ENCODE measurements at places on chromosomes 2 and 18.

DNA sequence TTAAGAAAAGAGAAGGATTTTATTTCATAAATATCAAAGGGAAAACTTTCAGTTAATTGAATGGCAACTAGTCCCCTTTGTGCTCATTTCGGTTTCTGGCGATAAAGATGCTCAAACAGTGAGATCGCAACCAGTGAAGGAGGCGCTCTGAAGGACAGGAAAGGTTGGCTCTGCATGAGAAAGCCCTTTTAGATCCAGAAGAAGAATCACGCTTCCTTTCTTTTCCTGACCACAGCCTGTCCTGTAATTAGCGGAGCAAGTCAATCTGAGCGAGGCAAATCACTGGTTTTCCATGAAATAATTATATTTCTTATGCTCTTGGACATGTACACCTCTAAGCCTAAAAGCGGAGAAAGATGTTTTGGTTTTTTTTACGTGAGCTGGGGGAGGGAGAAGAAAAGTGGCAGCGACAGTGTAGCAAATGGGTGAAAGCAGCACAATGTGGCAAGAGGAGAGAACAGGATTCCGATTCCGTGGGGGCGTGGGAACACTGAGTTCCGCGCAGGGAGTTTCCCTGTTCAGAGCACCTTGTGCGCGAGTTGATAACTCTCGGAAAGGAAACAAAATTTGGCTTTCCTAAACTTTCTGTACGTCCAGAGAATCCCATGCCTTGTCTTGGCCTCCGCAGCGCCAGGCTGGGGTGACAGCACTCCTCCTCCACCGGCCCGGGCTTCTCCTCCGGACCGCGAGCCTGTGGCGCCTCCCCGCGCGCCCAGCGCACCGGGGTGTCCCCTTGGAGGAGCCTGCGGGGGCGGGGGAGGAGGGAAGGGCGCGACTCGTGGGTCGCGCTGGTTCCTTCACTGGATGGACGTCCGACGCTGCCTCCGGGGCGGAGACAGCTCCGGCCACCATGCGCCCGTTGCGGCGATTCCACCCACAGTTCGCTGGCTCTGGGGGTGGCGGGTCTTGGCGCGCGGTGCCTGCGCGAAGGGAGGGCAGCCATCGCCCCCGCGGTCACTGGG lies 620 bp upstream of the SLC9A2 start:
- DNase-seq, result no peak

GRCh38 chr18:48621240-48621639 lies 82.4 kb downstream of the CTIF start:
- DNase-seq, result no peak

- DNase-seq, result no peak
Observed at GRCh38 chr18:24915547-24915946, 436.4 kb downstream of the ZNF521 start.

- no peak for DNase-seq
Observed at GRCh38 chr18:60235164-60235563, 137.4 kb downstream of the MC4R start.

DNA sequence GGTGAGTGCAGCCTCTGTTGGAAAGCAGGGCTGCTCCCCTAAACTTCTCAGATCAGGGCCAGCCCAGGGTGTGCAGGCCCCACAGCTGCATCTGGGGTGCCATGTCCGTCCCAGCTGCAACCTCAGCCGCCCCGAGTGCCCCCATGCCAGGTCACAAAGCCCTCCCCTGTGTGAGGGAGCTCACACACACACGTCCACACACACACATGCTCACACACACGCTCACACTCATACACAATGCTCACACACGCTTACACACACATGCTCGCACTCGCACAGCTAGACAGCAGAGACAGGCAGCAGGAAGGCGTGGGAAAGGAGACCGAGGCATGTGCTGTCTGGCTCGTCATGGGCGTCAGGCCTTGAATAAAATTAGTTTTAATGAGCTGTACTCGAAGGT lies 55.4 kb downstream of the ADI1 start:
- DNase-seq, result no peak

DNA sequence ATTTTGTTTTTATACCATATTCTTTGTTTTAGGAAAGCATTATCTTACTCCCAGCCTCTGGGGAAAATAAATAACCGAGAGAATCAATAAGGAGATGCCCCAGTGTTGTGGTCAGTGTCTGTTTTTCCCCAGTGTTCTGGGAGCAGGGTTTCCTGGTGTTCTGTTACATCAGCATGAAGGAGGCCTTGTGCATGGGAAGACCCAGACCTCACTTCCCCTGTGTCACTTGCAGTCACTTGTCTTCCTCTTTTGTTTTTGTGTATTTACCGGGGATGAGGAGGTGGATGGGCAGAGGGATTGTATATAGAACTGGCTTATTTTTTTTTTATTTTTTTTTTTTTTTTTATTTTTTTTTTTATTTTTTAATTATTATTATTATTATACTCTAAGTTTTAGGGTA lies 45.0 kb upstream of the MGAT5 start:
- no peak for DNase-seq

DNA sequence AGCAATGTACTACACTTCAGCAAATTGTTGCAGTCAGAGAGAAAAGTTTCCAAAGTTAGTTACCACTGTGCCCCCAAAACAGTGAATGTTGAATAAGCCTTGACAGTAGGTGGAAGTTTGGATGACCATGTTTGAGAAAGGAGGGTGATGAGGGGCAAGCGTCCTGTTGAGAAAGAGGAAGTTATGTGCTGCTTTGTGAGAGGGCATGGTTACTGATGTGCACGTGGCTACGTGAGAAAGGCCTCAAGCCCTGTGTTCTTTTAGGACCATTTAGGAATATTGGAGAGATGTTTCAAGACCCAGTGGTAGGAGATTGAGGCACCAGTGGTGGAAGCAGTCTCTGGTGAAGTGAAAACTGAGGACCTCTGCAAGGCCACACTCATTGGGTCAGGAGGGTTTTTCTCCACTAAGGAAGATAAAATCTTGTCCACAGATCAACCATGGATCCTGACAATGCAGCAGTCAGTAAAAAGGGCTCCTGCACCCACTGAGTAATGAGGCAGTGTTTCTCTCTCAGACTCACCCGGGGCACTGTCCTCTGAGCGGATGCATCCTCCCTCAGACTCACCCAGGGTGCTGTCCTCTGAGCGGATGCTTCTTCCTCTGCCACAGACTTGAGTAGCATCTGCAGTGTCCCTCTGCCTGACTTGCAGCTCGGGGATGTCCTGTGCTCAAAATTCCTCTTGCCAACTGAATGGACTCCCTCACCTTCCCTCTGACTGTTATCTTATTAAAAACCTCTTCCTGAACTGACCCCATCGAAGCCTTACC lies 34.7 kb upstream of the ACTR3 start:
- peak; percentile 19 for DNase-seq

DNA sequence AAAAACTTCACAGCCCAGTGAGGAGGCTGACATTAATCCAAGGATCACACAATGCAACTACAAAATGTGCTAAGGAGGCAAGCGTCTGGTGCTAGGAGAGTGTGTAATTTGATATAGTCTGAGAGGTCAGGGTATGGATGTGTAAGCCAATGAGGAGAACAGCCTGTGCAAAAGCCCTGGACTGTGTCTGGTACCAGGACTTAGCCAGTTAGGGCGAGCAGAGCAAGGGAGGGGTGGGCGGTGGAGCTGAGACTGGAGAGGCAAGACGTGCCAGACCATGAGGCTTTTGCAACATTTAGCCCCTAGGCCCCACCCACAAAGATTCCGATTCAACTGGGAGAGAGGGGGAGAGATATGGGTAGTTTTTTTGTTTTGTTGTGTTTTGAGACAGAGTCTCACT lies 33.5 kb upstream of the SPRED2 start:
- DNase-seq, result no peak

DNA sequence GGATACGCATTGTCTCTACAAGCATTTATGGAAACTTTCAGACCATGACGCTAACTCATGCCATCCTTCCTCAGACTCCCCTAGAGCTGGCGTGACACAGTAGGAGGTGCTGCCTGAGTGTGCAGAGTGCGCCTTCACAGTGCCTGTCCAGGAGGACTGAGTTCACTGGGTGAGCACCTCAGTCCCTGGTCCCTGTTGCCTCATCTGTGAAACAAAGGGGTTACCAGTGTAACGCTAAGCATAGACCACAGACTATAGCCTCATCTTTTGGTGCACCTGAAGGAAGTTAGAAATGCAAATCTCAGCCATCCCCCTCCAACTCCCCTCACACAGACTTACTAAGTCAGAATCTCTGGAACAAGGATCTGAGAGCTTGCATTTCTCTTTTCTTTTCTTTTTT lies 142.8 kb downstream of the TMEM17 start:
- no peak for DNase-seq

- DNase-seq, result no peak
Observed at GRCh38 chr2:172273910-172274571, 153.3 kb upstream of the ITGA6 start.

DNA sequence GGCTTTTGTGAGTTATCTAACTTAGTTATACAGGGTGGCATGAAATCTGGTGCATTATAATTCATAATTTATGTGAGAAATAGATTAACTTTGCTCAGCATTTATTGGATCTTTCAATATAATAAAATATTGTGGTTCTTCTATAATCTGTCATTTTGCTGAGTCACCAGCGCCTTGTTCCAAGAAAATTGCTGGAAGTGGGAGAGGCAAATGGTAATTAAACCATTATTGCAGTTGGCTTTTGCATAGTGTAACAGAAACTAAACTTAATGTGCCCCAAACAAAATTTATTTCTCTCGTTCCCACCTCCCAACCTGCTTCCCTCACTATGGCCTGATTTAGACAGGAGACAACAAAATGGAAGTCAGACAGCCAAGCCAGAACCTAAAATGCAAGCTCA lies 146.3 kb downstream of the GALR1 start:
- DNase-seq, result no peak

- DNase-seq, result no peak
Observed at GRCh38 chr2:122795763-122796162, 1040.3 kb downstream of the TSN start.

DNA sequence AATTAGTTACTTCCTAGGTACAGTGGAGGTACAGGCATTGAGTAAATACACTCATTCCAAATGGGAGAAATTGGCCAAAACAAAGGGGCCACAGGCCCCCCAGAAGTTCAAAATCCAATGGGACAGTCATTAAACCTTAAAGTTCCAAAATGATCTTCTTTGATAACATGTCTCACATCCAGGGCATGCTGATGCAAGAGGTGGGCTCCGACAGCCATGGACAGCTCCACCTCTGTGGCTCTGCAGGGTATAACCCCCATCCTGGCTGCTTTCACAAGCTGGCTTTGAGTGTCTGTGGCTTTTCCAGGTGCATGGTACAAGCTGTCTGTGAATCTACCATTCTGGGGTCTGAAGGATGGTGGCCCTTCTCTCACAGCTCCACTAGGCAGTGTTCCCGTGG lies 488.7 kb downstream of the DCDC2C start:
- no peak for DNase-seq

DNA sequence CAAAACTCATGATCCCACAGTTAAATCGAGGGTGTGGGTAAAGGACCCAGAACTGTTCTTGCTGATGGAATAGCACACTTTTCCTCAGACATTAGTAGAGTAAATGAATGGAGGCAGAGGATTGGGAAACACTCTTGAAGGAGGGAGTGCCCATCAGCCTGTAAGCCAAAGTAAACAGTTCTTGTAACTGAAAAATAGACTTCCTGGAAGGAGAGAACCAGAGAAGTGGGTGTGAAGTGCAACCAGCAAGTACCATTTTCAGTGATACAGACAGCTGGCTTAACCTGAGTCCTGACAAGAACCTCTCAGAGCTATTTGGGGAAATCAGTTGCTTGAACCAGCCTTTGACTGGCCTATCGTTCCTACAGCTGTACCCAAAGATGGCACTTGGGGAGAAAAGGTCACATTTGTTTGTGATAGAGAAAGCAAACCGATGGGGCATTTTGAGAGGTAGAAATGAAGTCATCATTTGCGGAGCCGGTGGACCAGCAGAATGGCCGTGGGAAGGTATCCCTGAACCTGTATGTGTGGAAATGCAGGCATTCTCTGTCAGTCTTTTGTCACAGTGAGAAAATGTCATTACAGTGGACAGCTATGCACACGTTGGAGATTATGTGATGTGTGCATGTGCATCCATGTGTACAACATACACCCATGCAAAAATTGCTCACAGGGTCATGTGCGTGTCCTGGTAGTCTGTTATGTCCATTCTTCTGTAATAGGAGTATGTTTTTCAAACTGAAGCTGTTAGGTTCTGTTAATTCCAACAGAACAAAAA lies 17.8 kb downstream of the CRIM1 start:
- DNase-seq, result no peak

DNA sequence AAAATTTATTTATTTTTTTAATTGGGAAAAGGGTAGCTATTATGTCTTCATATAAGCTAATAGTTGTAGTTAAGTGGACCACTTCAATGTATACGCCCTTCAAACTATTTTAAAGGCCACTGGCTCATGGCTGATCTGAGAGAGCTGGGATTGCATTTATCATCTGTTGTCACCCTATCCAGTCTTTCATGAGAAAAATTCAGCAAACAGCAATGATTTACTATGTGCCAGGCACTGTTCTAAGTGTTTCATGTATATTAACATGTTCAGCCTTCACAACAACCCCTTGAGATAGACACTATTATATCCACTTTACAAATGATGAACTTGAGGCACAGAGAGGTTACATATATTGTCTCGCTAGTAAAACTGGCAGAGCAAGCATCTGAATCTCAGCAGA lies 66.1 kb upstream of the ZNF397 start:
- DNase-seq, result no peak

- DNase-seq, result no peak
Observed at GRCh38 chr2:80126596-80127189, 177.9 kb downstream of the LRRTM1 start.

DNA sequence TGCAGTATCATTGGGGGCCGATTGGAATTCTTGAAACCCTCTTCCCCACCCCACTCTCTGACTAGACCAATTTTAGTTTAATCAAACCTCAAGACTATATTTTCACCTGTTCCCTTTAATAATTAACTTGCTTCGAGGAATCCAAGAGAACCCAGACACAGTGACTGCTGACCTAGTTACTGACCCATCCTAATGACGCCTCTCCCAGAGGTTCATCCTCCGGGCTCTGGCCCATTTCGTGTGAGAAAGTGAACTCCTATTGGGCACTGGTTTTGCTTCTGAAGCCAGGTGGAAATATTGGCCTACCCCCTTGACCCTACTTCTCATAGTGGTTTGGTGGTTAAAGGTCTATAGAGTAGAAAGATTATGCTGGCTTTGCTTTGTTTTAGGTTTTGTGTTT lies 39.9 kb downstream of the RPL37A start:
- no peak for DNase-seq

- DNase-seq, result no peak
Observed at GRCh38 chr2:10760794-10761504, 39.5 kb downstream of the ATP6V1C2 start.

DNA sequence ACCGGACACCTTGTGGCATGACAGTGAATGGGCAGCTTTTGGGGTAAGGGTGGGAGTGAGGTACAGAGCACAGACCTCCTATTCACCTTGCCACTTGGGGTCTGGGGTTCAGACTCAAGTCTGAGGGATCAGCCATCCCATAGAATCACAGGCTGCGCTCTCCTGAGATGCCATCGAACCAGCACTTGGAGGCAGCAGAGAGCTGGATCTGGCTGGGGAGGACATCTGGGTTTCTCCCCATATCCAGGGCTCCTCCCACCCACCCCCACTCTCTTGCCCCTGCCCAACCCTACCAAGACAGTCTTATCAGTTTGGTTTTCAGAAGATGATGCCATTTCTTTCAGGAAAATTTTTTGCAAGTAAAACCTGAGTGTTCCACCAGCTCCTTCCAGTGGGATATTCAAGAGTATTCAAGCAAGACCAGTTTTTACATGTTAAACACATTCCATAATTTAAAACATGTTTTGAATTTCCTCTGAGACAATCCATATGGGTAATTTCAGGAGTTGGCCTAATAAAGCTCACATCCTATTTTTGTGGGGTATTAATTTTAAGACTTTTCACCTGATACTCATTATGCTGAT lies 29.2 kb upstream of the TEX44 start:
- DNase-seq, result peak; percentile 85
